ENCODE measurements at places on chromosomes 16 and 17.

DNA sequence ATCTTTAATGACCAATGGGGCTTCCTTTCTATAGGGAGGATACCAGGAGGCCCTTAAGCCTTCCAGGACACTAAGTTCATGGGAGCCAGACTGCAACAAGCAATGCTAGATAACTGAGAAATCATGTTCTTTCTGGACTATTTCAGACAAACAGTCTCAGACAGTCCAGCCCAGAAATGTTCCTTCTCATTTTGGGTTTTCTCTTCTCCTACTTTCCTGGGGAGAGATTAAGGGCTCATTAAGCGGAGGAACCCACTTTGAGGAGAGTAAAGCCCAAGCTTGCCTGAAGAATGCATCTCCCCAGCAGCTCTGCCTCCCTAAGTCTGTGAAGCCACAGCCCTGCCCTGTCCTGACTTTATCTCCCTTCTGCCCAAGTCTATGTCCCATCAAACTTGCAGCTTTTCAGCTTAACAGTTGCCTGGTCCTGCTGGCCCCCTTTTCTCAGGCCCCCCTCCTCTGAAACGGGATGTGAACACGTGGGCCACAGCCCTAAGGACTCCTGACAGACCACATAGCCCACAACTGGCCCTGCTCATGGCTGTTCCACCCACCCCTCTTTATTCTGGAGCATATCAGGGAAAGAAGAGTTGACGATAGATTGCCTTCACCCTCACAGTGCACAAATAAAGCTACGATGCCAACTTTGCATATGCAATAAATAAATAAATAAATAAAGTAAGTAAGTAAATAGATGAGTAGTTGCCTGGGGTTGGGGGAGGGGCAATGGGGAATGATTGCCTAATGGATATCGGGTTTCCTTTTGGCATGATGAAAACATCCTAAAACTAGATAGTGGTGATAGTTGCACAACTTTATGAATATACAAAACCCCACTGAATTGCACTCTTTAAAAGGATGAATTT, 111.0 kb downstream of the N4BP1 start:
- DNase-seq: no peak

DNA sequence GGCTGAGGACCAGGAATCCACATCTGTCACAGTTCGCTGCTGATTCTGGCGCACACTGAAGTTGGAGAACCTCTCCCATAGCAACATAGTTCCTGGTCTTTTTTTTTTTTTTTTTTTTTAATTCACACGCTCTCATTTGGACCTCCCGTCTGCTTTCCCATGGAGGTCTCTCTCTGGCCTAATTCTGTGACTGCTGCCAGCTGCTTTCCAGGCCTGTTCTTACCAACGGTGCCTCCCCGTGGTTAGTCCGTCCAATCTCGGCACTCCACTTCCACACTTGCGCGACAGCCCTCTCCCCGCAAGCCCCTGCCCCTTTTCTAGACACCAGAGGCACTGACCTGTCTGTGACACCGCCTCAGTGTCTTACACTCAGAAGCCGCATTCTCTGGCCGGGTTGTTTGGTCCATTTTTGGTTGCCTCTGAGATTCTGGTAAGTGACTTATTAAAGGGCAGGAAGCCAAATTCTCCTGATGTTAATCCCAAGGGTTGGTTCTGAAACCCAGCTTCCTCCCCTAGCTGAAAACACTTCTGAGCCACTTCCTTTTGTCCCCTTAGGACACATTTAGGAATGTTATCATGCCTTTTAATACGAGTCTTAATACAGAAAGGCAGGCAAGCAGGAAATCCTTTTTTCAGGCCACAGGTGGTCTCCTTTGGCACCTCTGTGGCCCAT, 1.1 kb upstream of the AKTIP start:
- DNase-seq: peak; percentile 18

GRCh38 chr17:31394544-31394943, 3.1 kb downstream of the RAB11FIP4 start:
- DNase-seq: no peak

- DNase-seq: no peak
Observed at GRCh38 chr17:48262982-48263730, 155.6 kb downstream of the SNX11 start.

DNA sequence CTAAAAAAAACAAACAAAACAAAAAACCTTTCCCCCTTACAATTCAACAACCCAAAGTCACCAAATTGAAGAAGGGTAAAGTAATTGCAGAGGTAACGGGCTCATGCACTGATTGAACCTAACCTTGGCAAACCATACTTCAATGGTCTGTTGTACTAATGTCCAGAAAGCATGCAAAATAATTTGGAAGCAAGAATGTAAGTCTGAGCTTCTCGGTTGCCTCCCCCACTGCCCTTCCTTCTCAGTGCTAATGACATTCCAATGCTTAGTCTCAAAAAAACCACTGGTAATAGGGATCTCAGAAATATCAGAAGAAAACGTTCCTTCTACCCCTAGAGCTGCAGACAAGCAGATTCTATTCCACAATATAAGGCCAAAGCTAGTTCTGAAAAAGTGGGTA, 15.8 kb downstream of the KRABD2 start:
- no peak for DNase-seq

- no peak for DNase-seq
Observed at GRCh38 chr17:59349178-59349577, 17.7 kb downstream of the YPEL2 start.

- DNase-seq: no peak
Observed at GRCh38 chr17:4748686-4749085, 9.0 kb upstream of the CXCL16 start.

DNA sequence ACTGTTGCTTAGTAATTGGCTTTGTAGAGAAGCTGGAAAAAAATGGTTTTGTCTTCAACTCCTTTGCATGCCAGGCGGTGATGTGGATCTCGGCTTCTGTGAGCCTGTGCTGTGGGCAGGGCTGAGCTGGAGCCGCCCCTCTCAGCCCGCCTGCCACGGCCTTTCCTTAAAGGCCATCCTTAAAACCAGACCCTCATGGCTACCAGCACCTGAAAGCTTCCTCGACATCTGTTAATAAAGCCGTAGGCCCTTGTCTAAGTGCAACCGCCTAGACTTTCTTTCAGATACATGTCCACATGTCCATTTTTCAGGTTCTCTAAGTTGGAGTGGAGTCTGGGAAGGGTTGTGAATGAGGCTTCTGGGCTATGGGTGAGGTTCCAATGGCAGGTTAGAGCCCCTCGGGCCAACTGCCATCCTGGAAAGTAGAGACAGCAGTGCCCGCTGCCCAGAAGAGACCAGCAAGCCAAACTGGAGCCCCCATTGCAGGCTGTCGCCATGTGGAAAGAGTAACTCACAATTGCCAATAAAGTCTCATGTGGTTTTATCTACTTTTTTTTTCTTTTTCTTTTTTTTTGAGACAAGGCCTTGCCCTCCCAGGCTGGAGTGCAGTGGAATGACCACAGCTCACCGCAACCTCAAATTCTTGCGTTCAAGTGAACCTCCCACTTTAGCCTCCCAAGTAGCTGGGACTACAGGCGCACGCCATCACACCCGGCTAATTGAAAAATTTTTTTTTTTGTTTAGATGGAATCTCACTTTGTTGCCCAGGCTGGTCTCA, 6.2 kb upstream of the TMEM235 start:
- no peak for DNase-seq

GRCh38 chr16:57826706-57827625, 24.7 kb upstream of the KIFC3 start:
- DNase-seq: no peak

DNA sequence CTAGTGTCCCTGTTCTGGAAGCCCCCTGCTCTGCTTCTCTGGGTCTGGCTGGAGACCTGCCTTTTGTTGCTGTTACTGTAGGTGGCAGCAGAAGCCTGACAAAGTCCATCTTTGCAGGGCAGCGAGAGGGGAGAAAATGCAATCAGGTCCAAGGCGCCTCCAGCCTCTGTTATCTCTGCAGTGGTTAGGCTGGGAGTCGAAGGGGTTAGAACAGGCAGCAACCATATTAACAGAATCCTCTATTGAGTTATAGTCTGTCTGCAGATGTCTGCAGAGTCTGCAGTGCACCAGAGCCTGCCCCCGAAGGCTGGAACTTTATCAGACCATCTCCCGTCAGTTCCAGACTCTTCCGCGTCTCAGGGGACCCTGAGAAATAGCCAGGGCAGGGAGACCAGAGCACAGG, 404.9 kb upstream of the EEF2KMT start:
- DNase-seq: no peak

GRCh38 chr17:49548051-49548505, 27.6 kb upstream of the NXPH3 start:
- DNase-seq: no peak

GRCh38 chr17:69188064-69188463, 40.6 kb downstream of the ABCA10 start:
- DNase-seq: no peak

GRCh38 chr16:66706506-66706880, 9.9 kb upstream of the CMTM4 start:
- DNase-seq: no peak

DNA sequence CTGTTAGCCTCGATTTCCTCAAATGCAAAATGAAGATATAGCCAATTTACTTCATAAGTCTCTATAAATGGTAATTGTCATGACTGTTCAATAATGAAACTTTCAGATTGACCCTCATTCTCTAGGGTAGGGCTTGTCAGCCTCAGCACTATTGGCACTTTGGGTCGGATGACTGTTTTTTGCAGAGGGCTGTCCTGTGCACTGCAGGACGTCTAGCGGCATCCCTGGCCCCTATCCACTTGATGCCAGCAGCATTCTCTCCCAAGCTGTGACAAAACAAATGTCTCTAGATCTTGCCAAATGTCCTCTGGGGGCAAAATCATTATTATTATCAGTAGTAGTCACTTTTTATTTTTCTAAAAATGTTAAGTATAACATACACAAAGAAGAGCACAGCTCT, 24.6 kb downstream of the CDH11 start:
- DNase-seq: no peak

GRCh38 chr17:81244358-81245023, 5.4 kb downstream of the NDUFAF8 start:
- no peak for DNase-seq

DNA sequence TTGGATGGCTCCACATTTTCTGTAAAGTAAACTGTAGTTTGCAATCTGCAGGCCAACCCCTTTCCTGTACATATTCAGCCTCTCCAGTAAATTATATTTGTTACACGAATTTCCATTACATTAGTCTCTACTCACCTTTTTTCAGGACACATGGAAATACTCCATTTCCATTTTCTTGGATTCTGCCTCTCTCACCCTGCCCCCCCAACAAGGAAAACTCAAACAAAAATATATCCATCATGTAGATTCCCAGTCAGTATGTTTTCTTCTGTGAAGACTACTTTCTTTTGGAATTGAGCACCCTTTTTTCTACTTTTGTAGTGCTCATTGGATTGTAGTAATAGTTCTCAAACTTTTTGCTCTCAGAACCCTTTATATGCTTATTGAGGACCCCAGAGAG, 2.9 kb downstream of the PPM1D start:
- DNase-seq: no peak

GRCh38 chr17:62739645-62740388, 68.3 kb downstream of the MARCHF10 start:
- no peak for DNase-seq

DNA sequence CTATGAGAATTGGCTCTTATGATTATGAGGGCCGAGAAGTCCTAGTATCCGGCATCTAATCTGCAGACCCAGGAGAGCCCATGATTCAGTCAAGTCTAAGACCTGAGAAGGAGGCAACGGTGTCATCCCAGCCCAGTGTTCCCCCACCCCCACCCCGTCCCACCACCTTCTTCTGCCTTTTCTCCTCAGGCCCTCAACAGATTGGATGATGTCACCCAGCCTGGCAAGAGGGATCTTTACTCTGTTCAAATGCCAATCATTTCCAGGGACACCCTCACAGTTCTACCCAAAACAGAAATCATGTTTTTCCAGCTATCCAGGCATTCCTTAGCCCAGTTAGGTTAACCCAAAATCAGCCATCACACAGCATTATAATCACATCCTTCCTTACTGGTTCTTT, 10.0 kb upstream of the GAA start:
- DNase-seq: no peak

- no peak for DNase-seq
Observed at GRCh38 chr16:9366048-9366969, 274.9 kb downstream of the HAPSTR1 start.

DNA sequence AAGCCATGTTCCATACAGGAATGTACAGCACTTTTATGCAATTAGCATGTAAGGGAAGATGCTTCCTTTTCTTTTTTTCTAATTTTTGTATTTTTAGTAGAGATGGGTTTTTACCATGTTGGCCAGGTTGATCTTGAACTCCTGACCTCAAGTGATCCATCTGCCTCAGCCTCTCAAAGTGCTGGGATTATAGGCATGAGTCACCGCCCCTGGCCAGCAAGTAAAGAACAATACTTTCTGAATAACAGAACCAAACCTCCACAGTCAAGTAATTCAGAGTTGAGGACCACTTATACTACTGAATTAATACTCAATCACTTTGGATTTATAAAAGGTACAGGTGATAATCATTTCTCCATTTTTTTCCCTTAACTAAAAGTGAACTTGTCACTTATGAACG, 13.0 kb downstream of the C16orf87 start:
- no peak for DNase-seq

GRCh38 chr17:40026816-40027613, 11.8 kb downstream of the CSF3 start:
- peak; percentile 64 for DNase-seq

- no peak for DNase-seq
Observed at GRCh38 chr17:18004884-18005305, 32.2 kb downstream of the DRC3 start.

- DNase-seq: no peak
Observed at GRCh38 chr16:52456368-52456767, 90.6 kb downstream of the TOX3 start.

DNA sequence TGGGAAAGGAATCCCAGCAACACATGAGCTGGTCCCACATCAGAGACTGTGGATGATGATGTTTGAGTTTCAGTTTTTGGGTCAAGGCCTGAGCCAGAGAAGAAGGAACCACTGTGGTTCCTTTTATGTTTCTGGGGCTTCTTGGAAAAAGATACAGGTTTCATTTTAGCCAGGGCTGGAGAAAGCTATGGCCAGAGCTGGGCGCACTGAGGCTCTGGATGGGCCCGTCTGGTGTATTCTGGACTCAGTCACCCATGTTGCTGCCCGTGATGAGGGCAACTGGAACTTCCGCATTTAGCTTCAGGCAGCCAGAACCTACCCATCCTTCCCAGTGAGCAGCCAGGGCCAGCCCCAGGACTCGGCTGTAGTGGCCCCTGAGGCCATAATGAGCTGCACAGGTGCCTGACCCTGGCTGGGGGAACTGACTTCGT, 15.0 kb upstream of the PITPNA start:
- no peak for DNase-seq

- no peak for DNase-seq
Observed at GRCh38 chr16:56861092-56861610, 3.9 kb upstream of the SLC12A3 start.

GRCh38 chr17:61399131-61400065, at the start of gene TBX2:
Gene TBX2 (plus strand): TSS chr17:61399843. CDS start chr17:61400177, 334 bp downstream.
- DNase-seq: no peak

DNA sequence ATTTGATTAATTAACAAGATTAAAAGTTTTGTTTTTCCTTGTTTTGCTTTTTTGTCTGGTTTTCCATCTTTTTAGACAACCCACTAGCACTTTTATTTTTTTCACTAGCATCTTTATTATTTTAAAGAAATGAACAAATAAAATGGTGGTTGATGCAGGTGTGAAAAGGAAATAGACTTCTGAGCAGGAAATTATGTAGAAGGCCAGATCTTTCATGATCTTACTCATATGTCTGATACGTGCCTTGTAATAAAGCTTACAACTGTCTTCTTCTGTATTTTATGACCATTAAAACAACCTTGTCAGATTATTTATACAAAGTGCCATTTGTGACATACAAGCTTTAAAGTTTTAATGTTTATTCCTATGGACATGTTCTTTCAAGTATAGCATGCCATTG, 6.3 kb downstream of the SLFN12L start:
- DNase-seq: no peak

GRCh38 chr17:7747635-7748071, 30.1 kb downstream of the DNAH2 start:
- DNase-seq: no peak

GRCh38 chr17:13398853-13399252, 202.9 kb downstream of the HS3ST3A1 start:
- DNase-seq: no peak
